Stimulated activated CD4-positive, alpha-beta T cell treated with anti-CD3 and anti-CD28 coated beads, Interleukin-12 subunit alpha, Interleukin-12 subunit beta, amount 100 ng/mL, for 24 hours (primary cell): ENCODE measurements at places on chromosomes 5 and 9.

GRCh38 chr5:2303431-2304100 is 420.8 kb upstream of the IRX4 start:
- DNase-seq, result no peak

DNA sequence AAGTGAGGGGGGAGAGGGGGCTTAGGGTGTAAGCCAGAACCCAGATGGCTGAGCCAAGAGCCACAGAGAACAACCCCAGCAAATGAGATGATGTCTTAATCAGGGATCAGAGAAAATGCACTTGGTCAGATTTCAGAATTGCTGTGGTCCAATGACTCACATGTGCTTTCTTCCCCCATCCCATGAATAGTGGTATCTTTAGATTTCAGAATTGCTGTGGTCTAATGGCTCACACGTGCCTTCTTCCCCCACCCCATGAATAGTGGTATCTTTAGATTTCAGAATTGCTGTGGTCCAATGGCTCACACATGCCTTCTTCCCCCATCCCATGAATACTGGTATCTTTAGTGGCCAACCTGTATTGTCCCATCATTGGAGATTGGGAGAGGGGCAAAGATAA is 59.9 kb downstream of the IRX2 start:
- DNase-seq, result no peak

DNA sequence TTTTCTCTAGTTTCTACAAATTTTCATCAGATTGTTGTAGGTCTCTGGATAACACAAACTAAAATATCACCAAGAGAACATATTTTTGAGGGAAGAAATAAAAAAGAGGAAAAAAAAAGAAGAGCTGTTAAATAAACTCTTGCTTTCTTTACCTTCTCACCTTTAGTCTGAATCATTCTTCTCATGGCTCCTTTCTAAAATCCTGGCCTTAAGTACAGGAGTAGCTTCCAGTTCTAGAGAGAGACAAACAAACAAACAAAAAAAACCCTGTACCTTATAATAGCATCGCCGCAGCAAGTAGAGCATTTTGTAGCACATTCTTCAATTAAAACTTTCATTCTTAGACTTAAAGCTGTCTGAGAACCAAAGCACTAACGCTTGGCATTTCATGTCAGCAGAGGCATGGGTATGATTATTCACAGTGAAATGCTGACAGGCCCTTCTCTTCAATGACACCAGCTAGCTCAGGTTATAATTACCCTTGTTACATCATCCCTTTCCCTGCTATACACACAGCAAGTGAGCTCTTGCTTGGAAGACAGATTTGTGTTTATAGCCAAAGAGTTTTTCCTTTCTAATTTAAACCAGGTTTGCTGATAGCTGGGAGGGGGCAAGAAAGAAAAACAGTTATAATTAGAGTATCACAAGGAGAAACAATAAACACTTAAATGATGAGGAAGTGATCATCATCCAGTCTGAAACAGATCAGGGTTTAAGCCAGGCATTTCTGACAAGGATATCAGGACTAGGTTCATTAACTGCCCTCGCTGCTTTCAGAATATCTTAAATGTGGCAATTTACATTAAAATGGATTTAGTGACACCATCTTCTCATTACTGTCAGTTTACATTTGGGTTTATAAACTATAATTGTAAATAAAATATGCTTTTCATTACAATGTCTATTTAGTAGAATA is 510.9 kb upstream of the ZNF608 start:
- DNase-seq, result no peak

- DNase-seq, result no peak
Measured at GRCh38 chr5:122849771-122850170, 4.4 kb downstream of the SNX24 start.

GRCh38 chr5:143213231-143213850 is 190.1 kb downstream of the NR3C1 start:
- DNase-seq, result no peak

DNA sequence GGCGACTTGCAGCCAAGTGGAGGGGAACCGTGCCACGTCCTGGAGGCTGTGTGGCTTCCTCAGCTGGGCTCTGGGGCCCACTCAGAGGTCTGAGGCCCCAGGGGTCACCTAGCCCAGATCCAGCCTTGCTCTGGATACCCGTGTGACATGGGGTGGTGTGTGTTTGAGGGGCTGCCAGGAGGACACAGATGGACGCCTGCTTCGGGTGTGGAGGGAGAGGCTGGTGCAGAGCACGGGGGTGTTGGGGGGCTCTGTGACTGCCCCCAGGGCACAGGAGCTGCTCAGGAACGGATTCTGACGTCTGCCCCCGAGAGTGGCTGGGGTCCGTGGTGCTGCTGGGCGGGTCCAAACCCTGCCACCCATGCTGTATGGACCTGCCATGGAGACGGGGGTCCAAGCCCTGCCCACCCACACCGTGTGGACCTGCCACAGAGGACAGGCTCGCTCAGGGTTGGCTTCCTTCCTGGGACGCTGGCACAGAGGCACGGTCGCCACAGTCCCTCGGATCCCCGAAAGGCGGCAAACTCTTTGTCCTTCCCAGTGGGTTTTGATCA is 10.5 kb downstream of the INPP5E start:
- no peak for DNase-seq

DNA sequence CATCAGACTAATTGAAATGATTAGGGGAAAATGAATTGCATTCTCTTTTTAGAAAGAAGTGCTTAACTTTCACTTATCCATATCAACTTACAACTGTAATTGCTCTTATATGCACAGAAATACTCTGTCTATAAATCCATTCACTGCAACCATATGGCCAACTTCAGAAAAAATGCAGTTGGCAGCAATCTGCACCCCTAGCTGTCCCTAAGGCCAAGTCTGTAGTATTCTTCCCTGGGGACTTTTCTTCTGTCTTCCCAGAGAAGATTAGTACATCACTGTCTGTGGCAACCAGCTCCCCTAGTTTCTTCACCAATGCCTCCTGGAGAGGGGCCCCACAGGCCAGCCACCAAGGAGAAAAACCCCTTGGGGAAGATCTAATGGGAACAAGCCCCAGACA is 45.4 kb downstream of the ABCA1 start:
- DNase-seq, result no peak

GRCh38 chr9:106387965-106388364 is 475.0 kb upstream of the ZNF462 start:
- DNase-seq, result no peak

- DNase-seq, result no peak
Measured at GRCh38 chr5:106189121-106189809, 1481.5 kb downstream of the EFNA5 start.

- no peak for DNase-seq
Measured at GRCh38 chr5:134577022-134577795, 51.7 kb downstream of the JADE2 start.

- no peak for DNase-seq
Measured at GRCh38 chr5:57455511-57456455, 26.8 kb downstream of the ACTBL2 start.

DNA sequence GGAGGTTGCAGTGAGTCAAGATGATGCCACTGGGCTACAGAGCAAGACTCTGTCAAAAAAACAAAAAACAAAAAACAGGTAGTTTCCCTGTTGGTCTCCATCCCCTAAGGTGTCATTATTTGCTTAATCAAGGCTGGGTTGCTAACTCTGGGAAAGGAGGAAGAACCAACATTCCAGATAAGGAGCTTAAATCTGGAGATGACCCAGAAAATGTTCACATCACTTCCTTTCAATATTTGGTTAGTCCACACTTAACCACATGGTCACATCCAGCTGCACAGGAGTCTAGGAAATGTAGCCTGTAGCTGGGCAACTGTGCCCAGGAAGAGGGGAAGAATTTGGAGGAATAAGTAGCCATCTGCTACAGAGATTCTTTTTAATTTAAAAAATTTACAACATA is 25.9 kb upstream of the MEGF9 start:
- DNase-seq, result no peak

DNA sequence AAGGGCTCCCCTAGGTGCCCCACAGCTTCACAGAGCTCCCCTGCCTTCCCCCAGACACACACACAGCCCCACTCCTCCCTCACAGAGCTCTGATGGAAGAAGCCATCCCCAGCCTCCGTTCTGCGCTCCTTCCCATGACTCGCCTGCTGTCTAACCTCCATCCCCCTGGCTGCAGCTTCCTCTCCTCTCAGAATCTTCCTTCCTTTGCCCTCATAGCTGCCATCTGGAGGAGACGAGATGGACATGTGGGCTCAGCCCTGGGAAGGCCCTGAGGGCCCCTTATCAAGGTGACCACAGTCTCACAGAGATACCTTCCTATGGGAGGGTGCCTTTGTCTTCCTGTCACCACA is 94.3 kb downstream of the PCDH1 start:
- DNase-seq, result no peak

GRCh38 chr5:31531543-31531887 is 378 bp downstream of the DROSHA start:
- DNase-seq, result no peak

DNA sequence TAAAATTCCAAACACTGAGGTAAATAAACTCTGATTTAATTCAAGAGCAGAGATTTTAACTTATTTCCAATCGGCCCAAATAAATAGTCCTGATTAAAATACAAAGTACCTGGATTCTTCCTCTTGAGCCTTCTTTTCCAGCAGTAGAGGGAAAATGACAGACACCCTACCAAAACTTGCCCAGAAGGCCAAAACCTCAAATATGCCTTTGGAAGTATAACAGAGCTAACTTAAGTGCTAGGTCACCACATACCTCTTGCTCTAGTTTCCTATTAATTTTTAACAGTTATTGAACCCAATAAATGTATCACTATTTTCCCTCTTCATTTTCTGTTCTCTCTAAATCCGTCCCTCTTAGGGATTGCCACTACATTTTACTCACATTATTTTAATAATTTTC is 1.4 kb downstream of the BAAT start:
- DNase-seq, result no peak

DNA sequence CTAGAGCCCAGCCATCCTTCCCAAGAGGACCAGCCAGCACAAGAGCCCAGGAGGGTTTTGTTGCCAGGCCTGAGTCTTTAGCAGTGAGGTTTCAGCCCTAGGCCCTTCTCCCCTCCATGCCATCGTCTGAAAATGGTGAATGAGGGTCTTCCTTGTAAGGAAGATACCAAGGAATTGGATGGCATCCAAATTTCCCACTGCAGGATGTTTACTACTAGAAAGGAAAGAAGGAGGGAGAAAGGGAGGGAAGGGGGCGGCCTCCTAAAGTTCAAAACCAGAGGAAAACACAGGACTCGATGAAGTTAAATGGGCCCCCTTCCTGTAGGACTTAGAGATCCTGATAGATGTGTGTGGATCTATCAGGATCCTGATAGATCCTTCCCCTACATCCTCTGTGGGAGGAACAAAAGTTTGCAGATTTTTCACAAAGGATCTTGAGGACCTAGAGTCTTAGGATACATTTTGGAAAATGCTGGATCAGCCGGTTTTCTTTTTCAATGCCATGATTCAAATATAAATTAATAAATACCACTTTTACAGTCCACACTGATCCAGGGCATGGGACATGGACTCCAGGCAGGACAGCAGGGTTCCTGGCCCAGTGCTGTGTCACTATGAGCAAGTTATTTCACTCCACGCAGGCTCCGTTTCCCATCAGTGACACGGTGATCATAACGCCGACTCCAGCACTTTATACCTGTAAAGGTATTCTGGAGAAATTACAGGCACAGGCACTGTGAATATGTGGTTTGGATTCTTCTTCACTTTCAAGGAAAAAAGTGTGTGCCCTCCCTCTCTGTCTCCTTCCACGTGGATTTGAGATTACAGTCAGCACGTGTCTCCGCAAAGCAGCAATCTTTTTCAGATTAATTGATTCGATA is 40.9 kb downstream of the C5orf15 start:
- no peak for DNase-seq

DNA sequence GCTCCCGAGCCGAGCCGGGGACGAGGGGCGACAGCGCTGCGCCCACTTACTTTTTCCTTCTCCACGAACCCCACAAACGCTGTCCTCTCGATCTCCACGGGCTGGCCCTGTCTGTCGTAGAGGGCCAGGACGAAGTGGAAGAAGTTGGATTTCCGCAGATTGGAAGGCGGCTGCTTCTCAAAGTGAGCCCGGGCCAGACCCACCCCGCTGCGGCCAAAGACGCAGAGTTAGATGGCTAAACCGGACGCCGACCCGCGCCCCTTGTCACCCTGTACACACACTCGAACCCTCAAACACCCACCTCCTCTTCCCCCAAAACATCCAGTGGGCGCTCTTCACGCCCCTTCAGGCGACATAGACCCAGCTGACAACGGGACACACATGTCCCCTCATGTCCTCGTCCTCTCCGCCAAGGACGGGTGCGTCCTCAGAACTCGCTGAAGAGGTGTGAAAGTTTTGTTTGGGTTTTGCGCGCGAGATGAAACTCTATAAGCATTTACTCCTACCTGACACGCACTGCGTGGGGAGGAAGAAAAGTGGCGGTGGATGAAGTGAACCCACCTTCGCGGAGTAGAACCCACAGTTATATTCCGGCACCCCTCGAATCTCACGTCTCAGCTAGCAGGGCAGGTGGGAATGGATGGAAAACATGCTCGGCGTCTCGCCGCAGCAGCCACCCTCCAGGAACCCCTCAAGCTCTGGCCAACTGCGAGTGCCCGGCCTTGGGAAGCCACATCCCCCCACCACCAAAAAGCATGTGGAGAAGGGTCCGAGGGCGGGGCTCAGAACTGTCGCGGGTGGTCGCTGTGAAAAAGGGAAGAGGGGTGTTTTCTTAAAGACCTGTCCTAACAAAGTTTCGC is 2.6 kb downstream of the EBF1 start:
- DNase-seq, result no peak

DNA sequence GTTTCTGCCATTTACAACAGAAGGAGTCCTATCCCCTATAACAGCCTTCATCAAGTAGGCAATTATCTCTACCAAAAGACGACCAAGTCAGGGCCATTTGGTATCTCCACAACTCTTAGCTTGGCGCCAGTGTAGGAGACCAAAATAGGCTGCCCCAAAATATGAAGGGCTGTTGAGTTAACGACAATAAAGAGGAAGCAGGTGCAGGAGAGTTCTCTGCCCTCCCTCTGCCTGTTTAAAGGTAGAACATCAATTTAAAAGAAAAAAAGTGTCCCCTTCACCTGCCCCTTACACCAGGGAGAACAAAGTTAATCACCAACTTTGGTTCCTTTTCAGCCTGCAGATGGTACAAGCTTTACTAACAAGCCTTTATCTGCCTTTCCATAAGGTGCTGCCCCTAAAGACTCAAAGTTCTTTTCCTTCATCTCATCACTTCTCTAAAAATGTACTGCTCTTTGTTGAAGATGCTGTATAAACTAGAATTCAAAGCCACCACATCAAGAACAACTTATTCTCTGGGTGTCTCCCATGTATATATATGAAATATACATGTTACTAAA is 33.3 kb downstream of the PPP1R2B start:
- DNase-seq, result no peak

DNA sequence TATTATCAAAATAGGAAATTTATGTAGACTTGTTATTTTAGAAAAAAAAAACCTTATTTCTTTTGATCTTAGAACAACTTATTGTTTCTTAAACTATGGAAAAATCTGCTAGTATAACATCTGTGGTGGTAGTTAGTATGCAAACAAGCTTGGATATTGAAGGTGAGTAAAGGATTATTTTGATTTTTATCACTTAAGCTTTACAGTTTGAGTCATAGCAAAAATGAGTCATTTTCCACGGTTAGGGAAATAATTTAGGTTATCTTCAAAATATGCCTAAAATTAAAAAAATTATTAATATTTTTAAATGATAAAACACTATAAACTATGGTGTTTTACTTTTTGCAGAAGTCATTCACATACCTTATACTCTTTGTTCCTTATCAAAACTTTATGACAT is 107.2 kb upstream of the DHFR start:
- DNase-seq, result no peak
